NCI-H2029 (cell line): ENCODE measurements at places on chromosomes 5 and 9.

DNA sequence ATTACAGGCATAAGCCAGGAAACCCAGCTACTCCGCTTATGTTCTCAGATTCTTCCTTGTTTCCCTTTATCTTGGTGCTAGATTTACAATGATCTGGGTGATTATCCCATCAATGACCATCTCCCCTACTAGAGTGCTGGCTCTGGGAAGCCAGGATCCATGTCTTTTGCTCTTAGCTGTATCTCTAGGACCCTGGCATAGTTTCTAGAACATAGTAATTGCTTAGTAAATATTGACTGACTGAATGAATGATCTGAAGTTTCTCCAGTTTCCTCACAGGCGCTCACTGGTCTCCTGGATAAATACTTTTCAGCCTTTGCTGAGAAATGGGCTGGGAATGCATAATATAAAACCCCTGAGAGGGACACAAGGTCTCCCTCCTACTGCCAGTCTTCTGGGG, 60.0 kb upstream of the KLF9 start:
- no peak for DNase-seq

DNA sequence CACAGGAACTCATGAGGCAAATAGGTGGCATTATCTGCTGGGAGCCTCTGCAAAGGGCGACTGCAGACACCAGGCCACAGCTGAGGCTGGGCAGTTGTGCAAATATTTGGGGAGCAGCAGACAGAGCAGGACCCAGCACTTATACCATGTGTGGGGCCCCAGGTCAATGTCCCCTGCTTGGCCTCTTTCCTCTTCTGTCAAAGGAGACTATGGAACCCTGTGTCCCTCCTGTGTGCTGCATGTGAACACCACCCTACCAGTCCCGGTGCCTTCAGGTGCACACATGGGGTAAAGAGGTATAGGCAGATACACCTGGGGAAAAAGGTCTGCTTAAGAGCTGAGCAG, 50.8 kb downstream of the ROR2 start:
- DNase-seq: no peak

GRCh38 chr5:96651948-96652753, 10.0 kb upstream of the CAST start:
- DNase-seq: no peak

DNA sequence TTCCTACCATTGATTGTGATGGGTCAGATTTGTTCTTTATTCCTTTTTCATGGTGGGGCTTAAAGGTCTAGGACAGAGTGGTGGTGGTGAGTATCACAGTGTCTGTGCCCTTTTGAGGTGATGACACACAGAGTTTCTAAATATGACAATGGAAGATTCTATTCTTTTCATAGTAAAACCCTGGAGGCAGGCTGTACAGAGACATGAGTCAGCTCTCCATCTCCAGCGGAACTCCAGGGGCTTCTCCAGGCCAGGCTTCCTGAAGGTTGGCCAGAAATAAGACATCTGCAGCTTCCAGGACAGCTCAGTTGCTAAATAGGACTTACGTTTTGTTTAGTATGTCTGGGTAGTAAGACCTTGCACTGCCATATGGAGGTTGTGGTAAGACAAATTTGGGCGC, 229.5 kb downstream of the CD180 start:
- no peak for DNase-seq

DNA sequence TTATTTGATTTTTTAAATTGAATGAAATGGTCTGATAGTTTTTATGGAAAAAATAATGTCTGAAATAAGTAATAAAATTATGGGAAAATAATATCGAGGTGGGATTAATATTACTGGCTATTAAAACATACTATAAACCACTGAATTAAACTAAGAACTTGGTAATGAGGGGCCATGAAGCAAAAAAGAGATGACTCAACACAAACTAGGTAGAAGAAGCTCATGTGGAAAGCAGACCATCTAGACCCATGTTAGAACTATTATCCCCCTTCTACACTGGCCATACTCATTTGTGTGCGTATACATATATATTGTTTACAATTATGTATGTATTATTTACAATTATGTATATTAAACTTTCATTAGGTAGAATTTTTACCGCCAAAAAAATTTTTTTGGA, 8.5 kb upstream of the GPR150 start:
- no peak for DNase-seq

GRCh38 chr5:87735923-87736322, 323.2 kb upstream of the CCNH start:
- DNase-seq: no peak

GRCh38 chr9:91001146-91001611, 199.6 kb downstream of the SYK start:
- DNase-seq: peak; percentile 96

DNA sequence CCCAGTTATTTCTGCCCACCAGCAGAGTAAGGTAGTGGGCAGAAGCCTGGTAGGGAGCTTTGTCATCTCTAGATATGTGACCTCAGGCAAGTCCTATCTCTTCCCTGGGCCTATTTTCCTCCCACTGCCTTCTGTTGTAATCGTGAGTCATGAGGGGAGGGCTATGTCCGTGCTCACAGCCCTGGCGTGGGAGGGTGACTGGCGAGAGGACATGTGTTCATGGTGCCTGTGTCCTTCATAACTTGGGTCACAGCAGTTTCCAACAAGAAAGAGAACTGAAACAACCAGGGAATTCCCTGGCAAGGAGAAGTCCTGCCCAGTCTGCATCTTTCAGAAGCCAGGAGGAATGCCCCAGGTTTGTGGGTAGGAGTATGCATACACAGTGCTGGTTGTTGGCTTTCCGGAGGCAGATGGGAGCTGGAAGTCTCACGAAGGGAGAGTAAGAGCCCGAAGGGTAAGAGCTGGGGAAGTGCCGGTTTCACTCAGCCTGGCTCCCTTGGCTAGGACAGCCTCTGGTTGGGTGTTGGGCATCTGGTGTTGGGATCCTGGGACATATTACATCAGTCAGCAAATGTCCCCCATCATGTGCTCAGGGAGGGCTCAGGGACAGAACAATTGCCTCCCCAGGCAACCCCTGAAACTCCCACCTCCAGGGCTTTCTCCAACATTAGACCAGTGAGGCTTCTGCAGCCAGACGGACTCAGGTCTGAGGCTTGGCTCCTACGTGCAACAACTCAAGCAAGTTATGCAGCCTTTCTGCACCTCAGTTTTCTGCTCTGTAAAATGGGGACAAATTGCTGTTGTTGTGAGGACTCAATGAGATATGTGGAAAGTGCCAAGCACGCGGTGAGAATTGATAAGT, 4.3 kb upstream of the TIFAB start:
- DNase-seq: no peak

GRCh38 chr9:137138058-137138721, 764 bp upstream of the GRIN1 start:
- DNase-seq: no peak

GRCh38 chr9:4886698-4887097, 94.0 kb downstream of the RCL1 start:
- no peak for DNase-seq

GRCh38 chr5:96659170-96659569, 3.0 kb upstream of the CAST start:
- no peak for DNase-seq

- peak; percentile 73 for DNase-seq
Observed at GRCh38 chr5:55936100-55936693, 58.6 kb downstream of the IL6ST start.

DNA sequence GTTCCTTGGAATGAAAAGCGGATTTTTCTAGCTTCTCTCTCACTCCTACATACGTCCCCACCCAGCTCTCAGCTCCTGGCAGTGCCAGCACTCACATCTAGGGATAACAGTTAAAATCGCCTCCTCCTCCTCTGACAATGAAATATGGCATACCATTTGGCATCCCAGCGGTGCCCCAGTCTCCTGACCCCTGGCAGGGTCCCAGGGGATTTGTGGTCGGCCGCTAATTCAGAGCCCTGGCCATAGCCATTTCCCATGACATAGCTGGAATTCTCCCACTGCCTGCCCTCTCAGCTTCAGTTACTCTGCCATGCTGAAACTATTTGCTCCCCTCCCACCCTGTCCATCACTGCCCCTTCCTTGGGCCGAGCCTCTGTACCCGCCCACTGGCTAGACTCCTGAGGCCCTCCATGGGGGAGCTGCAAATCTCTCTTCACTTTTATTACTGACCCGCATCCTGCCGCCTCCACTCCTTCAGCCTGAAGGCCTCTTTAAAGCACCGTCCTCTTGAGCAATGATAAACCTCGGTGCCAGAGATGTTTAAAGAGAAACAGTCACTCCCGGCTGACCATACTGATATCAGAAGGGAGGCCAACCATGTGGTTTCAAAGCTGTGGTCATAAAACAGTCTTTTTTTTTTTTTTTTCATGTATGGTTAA, 139.8 kb downstream of the SLIT3 start:
- DNase-seq: no peak

- DNase-seq: peak; percentile 55
Observed at GRCh38 chr9:91433180-91433579, 9.5 kb upstream of the NFIL3 start.

DNA sequence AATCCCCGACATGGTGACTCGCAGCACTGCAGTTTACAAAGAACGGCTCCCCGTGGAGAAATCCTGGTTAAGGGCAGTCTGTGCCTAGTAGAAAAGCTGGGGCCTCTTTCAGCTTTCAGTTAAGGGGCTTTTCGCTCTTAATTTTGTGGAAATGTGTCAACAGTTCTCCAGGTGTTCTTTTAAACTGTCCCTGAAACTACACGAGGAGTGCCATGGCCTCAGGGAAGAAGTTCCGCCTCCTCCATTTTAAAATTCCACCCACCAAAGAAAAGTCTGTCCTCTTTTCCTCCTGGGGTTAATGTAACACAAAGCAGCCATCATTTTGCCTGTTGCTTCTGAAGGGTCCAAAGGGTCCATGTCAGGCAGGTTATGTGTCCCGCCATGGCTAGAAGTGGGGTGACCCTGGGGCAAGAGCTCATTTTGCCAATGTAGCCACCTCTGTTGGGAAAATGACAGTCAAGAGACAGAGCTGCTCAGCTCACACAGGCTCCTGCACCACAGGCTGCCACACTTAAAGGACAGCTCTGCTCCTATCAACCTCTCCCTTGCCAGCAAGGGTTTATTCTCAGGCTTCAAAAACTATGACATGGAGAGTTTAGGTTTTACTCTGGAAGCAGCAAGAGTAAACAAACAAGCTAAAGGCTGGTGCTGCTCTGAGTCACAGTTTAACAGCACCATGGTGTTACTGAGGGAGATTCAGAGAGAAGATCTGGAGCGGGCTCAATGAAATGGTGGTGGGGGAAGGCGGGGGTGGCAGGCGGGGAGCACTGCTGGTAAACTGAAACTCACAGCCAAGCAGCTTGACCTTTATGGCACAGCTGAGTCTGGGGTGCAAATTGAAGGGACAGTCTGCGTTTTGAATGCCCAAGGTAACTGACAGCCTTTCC, 3.2 kb downstream of the WHRN start:
- no peak for DNase-seq

DNA sequence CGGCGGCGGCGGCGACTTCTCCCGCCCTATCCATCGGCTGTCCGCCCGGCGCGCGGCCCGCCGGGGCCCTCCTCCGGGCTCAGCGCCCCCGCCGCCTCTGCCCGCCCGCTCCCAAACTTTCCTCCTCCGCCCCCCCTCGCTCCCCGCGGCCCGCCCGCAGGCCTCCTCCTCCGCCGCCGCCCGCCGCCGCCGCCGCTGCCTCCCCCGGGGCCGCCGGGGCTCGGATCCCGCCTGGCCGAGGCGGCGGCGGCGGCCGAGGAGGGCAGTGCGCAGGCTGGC, 460 bp upstream of the PBX3 start:
- DNase-seq: no peak
